Neural progenitor cell (in vitro differentiated cells): ENCODE measurements at places on chromosomes 13 and 19. TPM values are rescaled to one million over a fixed set of nuclear protein-coding genes. Genes with fewer than 3 reads are reported as not detected.

IQCN gene
- 0.11 and 1.4 TPM in 2 replicates for total RNA-seq

- DNase-seq = no peak
These were observed 28.3 kb downstream of the RCBTB2 start for GRCh38 chr13:48504606-48505005.

DNA sequence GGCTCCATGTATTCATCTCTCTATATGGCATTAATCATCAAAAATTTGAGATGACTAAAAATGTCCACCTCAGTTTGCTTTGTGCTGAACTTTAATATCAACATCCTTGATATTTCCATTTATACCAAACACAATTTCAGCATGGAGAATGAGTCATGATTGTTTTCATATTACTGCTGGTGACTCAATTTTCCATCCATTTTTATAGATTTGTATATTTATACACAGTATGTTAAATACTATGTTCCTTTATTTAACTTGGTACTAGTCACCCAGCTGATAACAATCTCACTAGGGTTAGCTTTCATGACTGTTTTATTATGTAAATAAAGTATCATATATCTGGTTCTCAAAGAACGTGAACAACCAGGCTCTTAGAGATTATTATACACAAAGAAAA, 1255.1 kb downstream of the SLITRK1 start:
- DNase-seq = no peak

DNA sequence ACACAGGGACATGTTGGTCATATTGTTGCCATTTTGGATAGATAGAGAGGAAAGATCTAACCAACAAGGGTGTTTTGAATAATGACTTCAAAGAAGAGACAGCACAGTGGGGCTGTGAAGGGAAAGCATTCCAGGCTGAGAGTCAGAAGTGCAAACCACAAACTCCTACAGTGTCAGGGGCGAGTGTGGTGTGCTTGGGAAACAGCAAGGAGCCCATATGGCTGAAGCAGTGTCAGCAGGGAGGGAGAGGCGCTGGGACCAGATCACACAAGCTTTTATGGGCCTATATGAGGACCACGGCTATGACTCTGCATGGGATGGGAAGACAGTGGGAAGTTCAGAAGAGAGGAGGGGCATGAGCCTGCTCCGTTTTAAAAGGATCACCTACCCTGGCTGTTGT, 166.4 kb downstream of the MYO16 start:
- no peak for DNase-seq

SMIM44 gene
- total RNA-seq = not detected in 2 replicates

- DNase-seq = no peak
These were observed 620 bp downstream of the CRTC1 start for GRCh38 chr19:18683958-18684641.

DNA sequence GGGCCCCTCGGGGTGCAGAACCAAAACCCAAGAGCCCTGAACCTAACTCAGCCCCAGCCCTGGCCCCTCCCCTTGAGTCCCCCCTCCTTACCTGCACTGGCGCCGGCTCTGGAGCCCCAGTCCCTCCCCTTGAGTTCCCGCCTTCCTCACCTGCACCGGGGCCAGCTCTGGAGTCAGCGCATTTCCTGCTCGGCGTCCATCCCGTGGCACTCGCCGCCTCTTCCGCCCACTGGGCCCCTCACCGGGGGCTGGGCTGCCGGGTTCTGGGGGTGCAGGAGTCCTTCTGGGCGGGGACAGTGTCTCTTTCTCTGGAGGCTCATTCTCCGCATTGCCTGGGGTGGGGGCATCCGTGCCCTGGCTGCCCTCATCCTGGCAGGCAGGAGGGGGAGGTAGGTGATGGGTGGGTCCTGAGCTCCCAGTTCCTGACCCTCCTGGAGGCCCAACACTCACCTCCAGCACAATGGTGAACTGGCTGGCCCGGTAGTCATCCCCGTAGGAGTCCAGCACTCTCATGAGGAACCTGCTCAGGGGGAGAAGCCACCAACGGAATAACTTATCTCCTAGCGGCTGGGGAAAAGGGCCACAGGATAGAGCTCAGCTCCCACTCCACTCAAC, 5.3 kb downstream of the NDUFA3 start:
- DNase-seq = no peak

KLK4 gene
- total RNA-seq = 0.68 TPM in 1 of 2 replicates, not detected in the other
